Tibial nerve (tissue), 4 donors: ENCODE measurements at places on chromosomes 12 and 14. TPM values are rescaled to one million over a fixed set of nuclear protein-coding genes. Genes with fewer than 3 reads are reported as not detected.

NEUROD4 gene
- not detected for total RNA-seq

RPAP3 gene
- total RNA-seq: 15.7 TPM

PLEKHG7 gene
- 1.6 TPM for total RNA-seq

PRR4 gene
- total RNA-seq: 7.8 TPM

PLEKHD1 gene
- total RNA-seq: not detected

SCN8A gene
- total RNA-seq: 0.21 TPM

P2RX2 gene
- total RNA-seq: not detected

RERG gene
- 42.8 TPM for total RNA-seq

TPH2 gene
- total RNA-seq: not detected

CELA1 gene
- not detected for total RNA-seq

FOXA1 gene
- not detected for total RNA-seq

IKZF4 gene
- 8.6 TPM for total RNA-seq

ARHGAP9 gene
- total RNA-seq: 7.1 TPM

RND1 gene
- total RNA-seq: 1.8 TPM

GDF3 gene
- total RNA-seq: not detected

HOXC11 gene
- 0.20 TPM for total RNA-seq

PLA2G1B gene
- not detected for total RNA-seq

POLR3B gene
- 6.3 TPM for total RNA-seq

SLC5A8 gene
- total RNA-seq: not detected

SYNJ2BP gene
- total RNA-seq: 27.8 TPM

PTPRO gene
- 1.5 TPM for total RNA-seq

PTGDR gene
- 5.7 TPM for total RNA-seq

GPATCH2L gene
- 76.8 TPM for total RNA-seq

HECTD1 gene
- 225 TPM for total RNA-seq

ITPK1 gene
- total RNA-seq: 89.4 TPM

TMPRSS12 gene
- total RNA-seq: not detected

HOXC10 gene
- 1.7 TPM for total RNA-seq

VPS29 gene
- total RNA-seq: 77.7 TPM

FZD10 gene
- total RNA-seq: under 0.01 TPM

IL31 gene
- not detected for total RNA-seq

C3AR1 gene
- 9.9 TPM for total RNA-seq

SSPN gene
- 52.0 TPM for total RNA-seq

TCHP gene
- total RNA-seq: 39.6 TPM

TSHR gene
- total RNA-seq: not detected

CCDC38 gene
- total RNA-seq: not detected

SMARCD1 gene
- 45.9 TPM for total RNA-seq

UBE3B gene
- total RNA-seq: 51.0 TPM

MFAP5 gene
- 524 TPM for total RNA-seq

ZNF740 gene
- 67.7 TPM for total RNA-seq

HOXC6 gene
- total RNA-seq: 6.1 TPM

APOF gene
- not detected for total RNA-seq

LMNTD1 gene
- not detected for total RNA-seq
